Uterus (tissue), 4 donors: ENCODE measurements at places on chromosomes 1 and 21. TPM values are rescaled to one million over a fixed set of nuclear protein-coding genes. Genes with fewer than 3 reads are reported as not detected.

DNA sequence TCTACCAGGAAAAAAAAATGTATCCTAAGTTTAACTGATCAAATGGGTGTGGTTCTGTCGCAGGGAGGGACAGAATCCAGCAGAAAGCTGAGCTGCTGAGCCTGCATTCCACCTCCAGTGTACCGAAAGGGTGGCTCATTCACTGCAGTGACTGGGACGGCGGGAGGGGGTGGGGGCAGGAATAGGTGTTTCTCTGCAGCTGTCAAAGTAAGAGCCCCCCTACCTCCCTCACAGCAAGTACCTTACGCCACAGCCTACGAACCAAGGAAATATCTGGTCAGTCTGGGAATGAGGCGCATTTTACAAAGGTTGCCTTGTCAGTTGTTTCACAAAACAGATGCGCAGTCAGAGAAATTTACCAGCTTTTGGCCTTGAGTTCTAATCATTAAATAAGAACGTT is 1.7 kb downstream of the S100B start:
- H3K4me1 ChIP-seq = no peaks in the 10 kb centered on the region
- no peak for DNase-seq
- H3K27ac ChIP-seq = no peak overlapping the region
- H3K27me3 ChIP-seq = no peaks in the 10 kb centered on the region

DNA sequence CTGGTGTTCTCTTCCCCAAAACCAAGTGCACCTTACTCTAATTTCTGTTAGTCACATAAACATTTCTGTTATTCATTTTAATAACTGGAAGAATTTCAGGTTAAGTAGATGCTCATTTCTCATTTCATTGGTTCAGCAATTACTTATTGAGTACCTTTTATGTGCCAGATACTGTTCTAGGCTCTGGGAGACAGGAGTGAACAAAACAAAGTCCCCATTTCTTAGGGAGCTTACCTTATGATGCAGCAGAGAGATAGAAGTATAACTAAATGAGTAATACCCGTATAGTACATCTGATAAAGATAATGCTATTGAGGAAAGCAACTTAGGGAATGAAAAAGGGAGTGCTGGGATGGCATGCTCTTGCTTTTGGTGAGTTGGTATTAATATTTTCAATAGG is 33.7 kb downstream of the LRRC8C start:
- no peaks in the 10 kb centered on the region for H3K36me3 ChIP-seq
- no peak overlapping the region for H3K4me3 ChIP-seq
- no peak overlapping the region for H3K27ac ChIP-seq
- H3K4me1 ChIP-seq = no peaks in the 10 kb centered on the region

PLA2G2A gene
- not detected for total RNA-seq

GRCh38 chr1:27428316-27429028 is 36.0 kb downstream of the GPR3 start:
- peaks cover 18% of the 10 kb centered on the region for H3K4me1 ChIP-seq
- peak overlapping the region; percentile 12 for H3K4me3 ChIP-seq
- H3K27ac ChIP-seq = peak overlapping the region; percentile 68
- H3K27me3 ChIP-seq = no peaks in the 10 kb centered on the region
- no peaks in the 10 kb centered on the region for H3K36me3 ChIP-seq

GRCh38 chr1:212928323-212929291 is 21.7 kb upstream of the VASH2 start:
- no peak overlapping the region for H3K4me3 ChIP-seq
- H3K27ac ChIP-seq = no peak overlapping the region
- no peaks in the 10 kb centered on the region for H3K27me3 ChIP-seq

S100A1 gene
- 3.8 TPM for total RNA-seq

LCE3E gene
- not detected for total RNA-seq

- no peak overlapping the region for H3K27ac ChIP-seq
- no peaks in the 10 kb centered on the region for H3K27me3 ChIP-seq
- DNase-seq = no peak
- no peaks in the 10 kb centered on the region for H3K36me3 ChIP-seq
- no peaks in the 10 kb centered on the region for H3K4me1 ChIP-seq
- H3K4me3 ChIP-seq = no peak overlapping the region
Measured at GRCh38 chr21:29749223-29749622, 190.6 kb downstream of the GRIK1 start.

DNA sequence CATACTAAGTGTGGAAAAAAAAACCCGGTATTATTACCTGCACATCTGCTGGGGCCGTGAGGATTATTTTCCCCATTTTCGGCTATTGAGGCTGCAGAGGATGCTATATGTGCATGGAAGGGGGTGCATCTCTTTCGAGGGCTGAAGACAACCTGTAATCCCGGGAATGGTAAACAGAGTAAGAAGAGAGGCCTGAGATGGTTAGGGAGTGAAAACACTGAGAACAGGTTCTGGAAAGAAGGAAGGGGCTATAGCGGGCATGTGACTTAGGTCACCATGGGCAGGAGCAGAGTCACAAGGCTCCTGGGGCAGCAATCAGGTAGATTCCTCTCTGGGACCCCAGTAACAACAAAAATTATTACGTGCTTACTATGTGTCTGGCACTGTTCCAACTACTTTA is 299.1 kb downstream of the RRAGC start:
- no peak overlapping the region for H3K4me3 ChIP-seq
- no peaks in the 10 kb centered on the region for H3K36me3 ChIP-seq
- no peak for DNase-seq
- no peaks in the 10 kb centered on the region for H3K27me3 ChIP-seq
- no peaks in the 10 kb centered on the region for H3K4me1 ChIP-seq

- no peaks in the 10 kb centered on the region for H3K27me3 ChIP-seq
- no peaks in the 10 kb centered on the region for H3K4me1 ChIP-seq
- H3K4me3 ChIP-seq = no peak overlapping the region
- DNase-seq = no peak
- H3K36me3 ChIP-seq = no peaks in the 10 kb centered on the region
- peak overlapping the region; percentile 38 for H3K27ac ChIP-seq
Measured at GRCh38 chr1:170592591-170593111, 60.7 kb downstream of the GORAB start.

DNA sequence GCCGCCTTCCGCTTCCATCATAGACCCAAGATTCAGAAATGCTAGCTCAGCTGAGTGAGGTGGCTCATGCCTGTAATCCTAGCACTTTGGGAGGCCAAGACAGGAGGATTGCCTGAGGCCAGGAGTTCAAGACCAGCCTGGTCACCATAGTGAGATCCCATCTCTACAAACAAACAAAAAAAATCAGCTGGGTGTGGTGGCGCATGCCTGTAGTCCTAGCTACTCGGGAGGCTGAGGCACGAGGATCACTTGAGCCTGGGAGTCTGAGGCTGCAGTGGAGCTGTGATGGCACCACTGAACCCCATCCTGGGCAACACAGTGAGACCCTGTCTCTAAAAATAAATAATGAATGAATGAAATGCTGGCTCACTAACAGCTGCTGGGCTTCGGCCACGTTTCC is 39.7 kb downstream of the TOMM20 start:
- no peaks in the 10 kb centered on the region for H3K27me3 ChIP-seq
- no peak overlapping the region for H3K4me3 ChIP-seq
- H3K36me3 ChIP-seq = no peaks in the 10 kb centered on the region
- H3K27ac ChIP-seq = no peak overlapping the region

GRCh38 chr1:84963021-84963420 is 33.9 kb downstream of the MCOLN2 start:
- DNase-seq = no peak
- H3K27ac ChIP-seq = no peak overlapping the region
- H3K4me3 ChIP-seq = no peak overlapping the region
- no peaks in the 10 kb centered on the region for H3K4me1 ChIP-seq

- no peaks in the 10 kb centered on the region for H3K36me3 ChIP-seq
- H3K27me3 ChIP-seq = no peaks in the 10 kb centered on the region
- no peaks in the 10 kb centered on the region for H3K4me1 ChIP-seq
- H3K4me3 ChIP-seq = no peak overlapping the region
Measured at GRCh38 chr1:172496678-172497077, 36.3 kb upstream of the SUCO start.

GRCh38 chr21:36430841-36431240 is 45.6 kb downstream of the CHAF1B start:
- no peak overlapping the region for H3K4me3 ChIP-seq
- H3K27me3 ChIP-seq = no peaks in the 10 kb centered on the region
- H3K4me1 ChIP-seq = no peaks in the 10 kb centered on the region
- no peaks in the 10 kb centered on the region for H3K36me3 ChIP-seq
- H3K27ac ChIP-seq = peak overlapping the region; percentile 91

DNA sequence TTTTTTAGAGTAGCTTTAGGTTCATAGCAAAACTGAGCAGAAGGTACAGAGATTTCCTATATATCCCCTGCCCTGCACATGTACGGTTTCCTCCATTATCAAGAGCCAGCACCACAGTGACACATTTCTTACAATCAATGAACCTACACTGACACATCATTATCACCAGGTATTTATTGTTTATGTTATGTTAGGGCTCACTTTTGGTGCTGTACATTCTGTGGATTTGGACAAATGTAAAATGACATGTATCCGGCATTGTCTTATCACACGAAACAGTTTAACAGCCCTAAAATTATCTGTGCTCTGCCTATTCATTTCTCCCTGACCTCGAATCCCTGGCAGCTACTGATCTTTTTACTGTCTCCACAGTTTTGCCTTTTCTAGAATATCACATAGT is 93.7 kb upstream of the DPH5 start:
- H3K4me3 ChIP-seq = no peak overlapping the region
- H3K27ac ChIP-seq = no peak overlapping the region
- no peaks in the 10 kb centered on the region for H3K36me3 ChIP-seq
- no peaks in the 10 kb centered on the region for H3K4me1 ChIP-seq
- DNase-seq = no peak
- H3K27me3 ChIP-seq = no peaks in the 10 kb centered on the region

GRCh38 chr1:11142618-11143391 is 43.1 kb upstream of the EXOSC10 start:
- no peaks in the 10 kb centered on the region for H3K27me3 ChIP-seq
- H3K36me3 ChIP-seq = no peaks in the 10 kb centered on the region
- H3K27ac ChIP-seq = no peak overlapping the region
- DNase-seq = no peak
- no peaks in the 10 kb centered on the region for H3K4me1 ChIP-seq
- H3K4me3 ChIP-seq = no peak overlapping the region

- H3K36me3 ChIP-seq = no peaks in the 10 kb centered on the region
- no peak for DNase-seq
- H3K4me3 ChIP-seq = no peak overlapping the region
Measured at GRCh38 chr21:43609501-43610340, 49.6 kb downstream of the HSF2BP start.

- H3K36me3 ChIP-seq = no peaks in the 10 kb centered on the region
- H3K27me3 ChIP-seq = no peaks in the 10 kb centered on the region
- H3K4me1 ChIP-seq = no peaks in the 10 kb centered on the region
- DNase-seq = no peak
Measured at GRCh38 chr1:226916497-226916896, 23.6 kb upstream of the COQ8A start.

DNA sequence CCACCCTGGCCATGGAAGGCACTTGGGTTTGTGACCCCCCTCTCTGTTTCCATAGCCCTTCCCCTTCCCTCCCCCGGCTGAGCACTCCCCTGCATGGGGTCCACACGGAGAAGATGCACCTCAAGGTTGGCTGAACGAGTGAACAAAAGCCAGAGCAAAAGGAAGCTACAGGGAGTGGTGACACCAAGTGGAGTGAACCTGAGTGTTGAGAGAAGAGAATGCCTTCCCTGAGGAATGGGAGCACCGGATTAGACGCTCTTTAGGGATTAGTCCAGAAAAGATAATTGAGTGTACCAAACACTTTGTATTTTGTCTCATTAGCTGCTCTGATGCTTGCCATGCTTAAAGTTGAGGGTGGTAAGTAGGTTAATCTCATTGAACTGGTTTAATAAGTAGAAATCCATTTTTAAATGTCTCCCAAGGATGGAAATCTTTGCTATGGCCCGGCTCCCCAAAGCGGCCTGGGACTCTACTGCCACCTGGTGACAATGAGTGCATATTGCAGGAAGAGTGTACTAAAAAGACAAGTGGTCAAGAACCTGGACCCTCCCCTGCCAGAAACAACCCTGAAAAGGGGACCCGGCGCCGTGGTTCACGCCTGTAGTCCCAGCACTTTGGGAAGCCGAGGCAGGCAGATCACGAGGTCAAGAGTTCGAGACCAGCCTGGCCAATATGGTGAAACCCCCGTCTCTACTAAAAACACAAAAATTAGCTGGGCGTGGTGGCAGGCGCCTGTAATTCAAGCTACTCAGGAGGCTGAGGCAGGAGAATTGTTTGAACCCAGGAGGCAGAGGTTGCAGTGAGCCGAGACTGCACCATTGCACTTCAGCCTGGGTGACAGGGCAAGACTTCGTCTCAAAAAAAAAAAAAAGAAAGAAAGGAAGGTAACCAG is 150.6 kb upstream of the ZC3H12A start:
- no peaks in the 10 kb centered on the region for H3K36me3 ChIP-seq
- H3K27me3 ChIP-seq = no peaks in the 10 kb centered on the region
- H3K4me3 ChIP-seq = no peak overlapping the region
- H3K27ac ChIP-seq = no peak overlapping the region
- H3K4me1 ChIP-seq = no peaks in the 10 kb centered on the region

DNA sequence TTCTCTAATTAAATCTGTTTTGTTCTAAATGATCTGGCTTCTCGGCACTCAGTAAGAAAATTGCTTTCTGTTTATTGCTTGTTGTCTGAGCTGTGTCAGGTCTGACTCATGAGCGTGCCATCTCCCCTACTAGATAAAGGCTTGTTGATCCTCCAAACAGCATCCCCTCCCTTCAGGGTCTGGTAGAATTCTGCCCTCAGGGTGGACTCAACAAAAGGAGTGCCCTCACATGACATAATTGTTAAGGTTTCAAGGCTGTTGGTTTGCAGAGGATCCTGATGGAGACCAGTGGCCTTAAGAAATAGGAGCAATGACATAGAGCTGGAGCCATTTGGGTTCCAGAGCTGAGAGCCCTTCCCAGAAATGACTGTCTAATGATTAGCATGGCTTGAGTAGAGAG is 36.0 kb upstream of the ATP2B4 start:
- peak; percentile 43 for DNase-seq
- no peaks in the 10 kb centered on the region for H3K36me3 ChIP-seq
- H3K4me3 ChIP-seq = no peak overlapping the region
- no peaks in the 10 kb centered on the region for H3K4me1 ChIP-seq
- H3K27ac ChIP-seq = peak overlapping the region; percentile 78
- H3K27me3 ChIP-seq = no peaks in the 10 kb centered on the region

KRTAP19-1 gene
- not detected for total RNA-seq

AKR7A3 gene
- not detected for total RNA-seq
